ENCODE measurements at places on chromosomes 2 and 18.

DNA sequence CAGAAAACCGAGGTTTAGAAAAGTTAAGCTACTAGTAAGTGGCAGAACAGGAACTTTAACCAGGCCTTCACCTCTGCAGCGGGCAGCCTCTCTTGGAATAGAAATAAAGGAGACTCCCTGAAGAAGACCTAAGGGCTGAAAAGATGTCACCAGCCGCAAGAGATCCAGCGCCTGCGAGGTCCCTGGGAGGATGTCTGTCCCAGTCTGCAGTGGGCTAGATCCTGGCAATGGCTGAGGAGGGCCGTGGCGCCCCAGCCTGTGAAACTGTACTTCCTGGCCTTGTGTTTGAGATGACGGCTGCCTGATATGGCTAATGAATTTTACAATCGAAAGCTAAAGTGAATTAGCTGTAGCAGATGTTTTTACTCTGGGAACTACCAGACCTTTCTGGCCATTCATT is 300.6 kb upstream of the SALL3 start:
- no peak for DNase-seq

GRCh38 chr2:236982693-236983455 is 102.8 kb upstream of the COPS8 start:
- DNase-seq, result peak; percentile 9

DNA sequence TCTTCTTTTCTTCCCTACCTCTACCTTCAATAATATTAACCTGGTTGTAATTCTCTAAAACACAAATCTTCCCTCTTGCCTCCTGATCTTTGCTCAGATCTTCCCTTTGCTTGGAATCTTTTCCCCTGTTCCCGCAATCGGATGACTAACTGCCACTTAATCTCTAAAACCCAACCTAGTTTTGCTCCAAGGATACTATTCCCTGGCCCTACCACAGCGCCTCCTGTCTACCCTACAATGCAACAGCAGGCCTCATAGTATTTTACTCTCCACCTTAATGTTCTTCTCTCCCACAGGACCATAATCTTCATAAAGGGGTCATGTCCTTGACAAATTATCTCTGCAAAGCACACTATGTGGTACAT is 246.8 kb upstream of the TNP1 start:
- DNase-seq, result peak; percentile 75

- no peak for DNase-seq
These were observed 4.3 kb downstream of the FRZB start for GRCh38 chr2:182862091-182862490.

DNA sequence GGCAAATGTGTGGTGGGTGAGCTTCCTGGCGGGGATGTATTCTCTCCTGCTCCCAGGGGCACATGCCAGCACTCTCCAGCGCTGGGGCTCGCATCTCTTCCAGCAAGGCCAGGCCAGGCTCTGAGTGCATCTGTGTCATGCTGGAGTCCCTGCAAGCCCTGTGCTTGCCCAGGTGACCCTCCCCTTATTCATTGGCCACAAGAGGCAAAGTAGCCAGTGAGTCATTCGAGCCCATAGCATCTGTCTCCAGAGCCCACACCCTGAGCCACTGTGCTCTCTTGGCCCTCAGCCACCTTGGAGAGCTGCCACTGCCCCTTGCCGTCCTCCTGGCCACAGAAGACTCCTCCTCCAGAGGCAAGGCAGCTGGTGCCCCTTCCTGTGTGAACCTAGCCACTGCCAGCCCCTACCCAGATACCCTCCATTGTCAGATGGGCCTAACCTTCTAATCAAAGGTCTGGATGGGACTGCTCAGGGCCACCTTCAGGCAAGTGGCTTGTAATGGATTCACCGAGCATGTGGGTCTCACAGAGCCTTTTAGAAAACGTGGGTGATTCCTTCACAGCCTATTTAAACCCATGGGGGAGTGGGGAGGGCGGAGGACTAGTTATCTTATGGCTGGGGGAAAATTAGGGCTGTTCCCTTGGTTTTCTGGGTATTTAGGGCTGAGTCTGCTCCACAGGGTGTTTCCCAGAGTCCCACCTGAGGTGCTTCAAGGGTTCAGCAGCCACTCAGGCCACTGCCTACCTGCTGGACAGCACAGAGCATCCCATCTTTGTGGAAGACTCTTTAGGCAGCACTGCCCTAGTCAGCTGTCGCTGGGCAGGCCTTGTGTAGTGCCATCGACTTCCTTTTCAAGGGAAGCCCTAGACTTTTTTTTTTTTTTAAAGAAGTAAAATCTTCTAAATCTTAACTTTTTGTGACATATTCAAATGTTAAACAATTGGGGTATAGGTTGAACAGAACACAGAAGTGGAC is 137.4 kb downstream of the ACOXL start:
- DNase-seq, result peak; percentile 86

GRCh38 chr2:220090050-220090449 is 462.6 kb downstream of the SLC4A3 start:
- no peak for DNase-seq

DNA sequence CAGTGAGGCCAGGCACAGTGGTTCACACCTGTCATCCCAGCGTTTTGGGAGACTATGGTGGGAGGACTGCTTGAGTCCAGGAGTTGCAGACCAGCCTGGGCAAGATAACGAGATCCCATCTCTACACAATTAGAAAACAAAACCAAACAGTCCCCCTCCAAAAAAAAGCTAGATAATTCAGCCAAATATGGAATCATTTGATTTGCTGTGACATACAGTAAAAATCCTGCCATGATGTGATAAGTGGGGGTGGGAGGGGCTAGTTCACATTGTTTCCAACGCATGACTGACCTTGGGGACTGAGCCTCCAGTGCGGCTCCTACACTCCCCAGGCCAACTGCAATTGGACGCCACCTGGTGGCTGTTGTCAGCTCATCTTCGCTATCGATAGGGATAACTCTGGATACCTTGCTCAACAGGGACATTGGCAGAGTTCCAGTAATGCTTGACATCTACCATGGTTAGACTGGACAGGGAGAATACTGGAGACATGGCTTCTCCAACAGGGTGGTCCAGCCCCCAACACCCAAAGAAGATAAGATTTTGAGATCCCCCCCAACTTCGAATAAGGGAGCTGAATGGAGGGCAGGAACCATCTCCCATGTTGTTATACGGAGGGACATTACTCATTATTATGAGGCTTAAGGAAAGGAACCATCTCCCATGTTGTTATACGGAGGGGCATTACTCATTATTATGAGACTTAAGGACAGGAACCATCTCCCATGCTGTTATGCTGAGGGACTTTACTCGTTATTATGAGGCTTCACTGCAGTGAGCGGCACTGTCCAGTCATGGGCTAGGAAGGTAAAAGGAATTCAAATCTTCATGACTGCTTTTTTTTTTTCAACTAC is 135.9 kb downstream of the TGIF1 start:
- peak; percentile 90 for DNase-seq

- no peak for DNase-seq
These were observed 140.4 kb downstream of the KCTD1 start for GRCh38 chr18:26407736-26408601.

DNA sequence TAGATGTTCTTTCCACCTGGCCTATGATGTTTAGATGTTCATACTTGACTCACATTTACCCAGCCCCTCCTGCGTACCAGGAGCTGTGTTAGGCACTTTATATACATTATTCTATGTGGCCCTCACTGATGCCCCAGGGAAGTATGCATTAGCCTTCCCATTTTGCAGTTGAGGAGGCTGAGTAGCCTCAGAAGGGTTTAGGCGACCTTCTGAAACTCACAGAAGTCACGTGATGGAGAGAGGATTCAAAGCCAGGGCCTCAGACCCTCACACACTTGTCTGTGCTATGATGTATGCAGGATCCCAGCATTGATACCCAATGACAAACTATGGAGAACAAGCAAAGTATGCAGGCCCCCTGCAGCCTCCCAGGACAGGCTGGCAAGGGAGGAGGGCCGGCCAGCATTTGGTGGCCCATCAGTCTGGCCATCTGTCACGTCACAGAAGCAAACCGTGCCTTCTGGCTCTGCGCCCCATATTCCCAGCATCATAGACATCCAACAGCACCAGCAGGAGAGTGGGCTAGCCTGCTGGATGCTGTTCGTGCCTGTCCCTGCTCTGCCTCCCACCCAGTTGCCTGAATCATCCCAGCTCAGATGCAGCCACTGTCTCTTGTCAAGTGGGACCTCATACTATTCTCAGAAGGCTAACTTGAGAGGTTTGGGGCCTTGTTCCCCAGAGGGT is 33.6 kb downstream of the EHD3 start:
- no peak for DNase-seq

GRCh38 chr2:33788044-33788443 is 188.9 kb upstream of the FAM98A start:
- DNase-seq, result peak; percentile 78

GRCh38 chr18:38481576-38481975 is 916.0 kb upstream of the CELF4 start:
- DNase-seq, result no peak

DNA sequence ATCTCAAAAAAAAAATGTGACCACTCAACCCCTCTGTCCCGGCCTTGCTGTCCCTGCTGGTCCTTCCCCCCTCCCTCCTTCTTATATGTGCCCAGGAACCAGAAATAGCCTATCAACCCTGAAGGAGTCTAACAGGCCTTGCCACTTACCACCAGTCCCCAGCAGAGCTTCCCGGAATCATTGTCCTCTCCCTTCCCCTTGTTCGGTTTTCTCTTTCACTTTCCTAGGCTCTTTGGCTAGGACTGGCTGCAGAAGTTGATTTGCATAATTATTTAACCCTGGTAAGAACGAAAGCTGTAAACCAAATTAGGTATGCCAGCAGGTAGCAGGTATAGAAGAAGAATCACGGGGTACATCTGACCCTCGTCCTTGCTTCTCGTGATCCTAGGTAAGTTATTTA is 72.6 kb upstream of the ZNF532 start:
- no peak for DNase-seq

DNA sequence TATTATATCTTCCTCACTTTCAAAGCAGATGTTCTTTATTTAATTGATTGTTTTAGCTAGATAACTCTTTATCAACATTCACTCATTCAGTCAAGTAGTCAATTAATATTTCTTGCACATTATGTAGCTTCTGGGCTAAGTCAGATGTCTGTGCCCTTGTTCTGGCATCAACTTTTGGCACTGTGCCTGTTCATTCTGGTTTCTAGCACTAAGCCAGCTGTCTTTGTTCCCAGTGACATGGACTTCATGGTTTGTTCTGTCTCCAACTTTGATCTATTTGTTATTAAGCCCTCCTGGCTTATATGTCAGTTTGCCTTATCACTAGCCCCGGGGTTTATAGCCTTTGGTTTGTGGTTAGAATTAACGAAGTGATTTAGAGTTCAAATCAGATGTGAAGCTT is 247.9 kb upstream of the SYT4 start:
- no peak for DNase-seq

DNA sequence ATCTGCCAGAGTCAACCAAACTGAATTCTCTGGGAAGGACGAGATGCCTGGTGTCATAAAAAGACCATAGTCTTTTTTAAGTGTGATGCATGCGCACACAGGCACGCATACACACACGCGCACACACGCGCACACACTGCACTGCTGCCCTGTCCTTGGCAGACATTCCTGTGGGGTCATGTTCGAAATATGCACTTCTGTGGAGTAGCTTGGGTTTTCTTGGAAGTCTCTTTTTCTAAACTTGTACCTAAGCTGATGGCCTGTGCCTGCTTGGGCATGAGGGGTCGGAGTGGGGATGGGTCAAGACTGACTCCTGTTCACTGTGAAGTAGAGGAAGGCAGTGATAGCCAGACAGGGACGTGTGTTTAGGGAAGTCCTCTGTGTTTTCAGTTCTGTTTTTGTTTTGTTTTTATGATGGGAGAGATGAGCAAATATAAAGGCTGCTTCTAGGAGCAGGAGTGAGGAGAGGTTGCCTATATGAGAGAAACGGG is 4.0 kb upstream of the RMC1 start:
- DNase-seq, result no peak

- DNase-seq, result peak; percentile 48
These were observed 41.4 kb upstream of the AKAIN1 start for GRCh38 chr18:5238371-5238976.

DNA sequence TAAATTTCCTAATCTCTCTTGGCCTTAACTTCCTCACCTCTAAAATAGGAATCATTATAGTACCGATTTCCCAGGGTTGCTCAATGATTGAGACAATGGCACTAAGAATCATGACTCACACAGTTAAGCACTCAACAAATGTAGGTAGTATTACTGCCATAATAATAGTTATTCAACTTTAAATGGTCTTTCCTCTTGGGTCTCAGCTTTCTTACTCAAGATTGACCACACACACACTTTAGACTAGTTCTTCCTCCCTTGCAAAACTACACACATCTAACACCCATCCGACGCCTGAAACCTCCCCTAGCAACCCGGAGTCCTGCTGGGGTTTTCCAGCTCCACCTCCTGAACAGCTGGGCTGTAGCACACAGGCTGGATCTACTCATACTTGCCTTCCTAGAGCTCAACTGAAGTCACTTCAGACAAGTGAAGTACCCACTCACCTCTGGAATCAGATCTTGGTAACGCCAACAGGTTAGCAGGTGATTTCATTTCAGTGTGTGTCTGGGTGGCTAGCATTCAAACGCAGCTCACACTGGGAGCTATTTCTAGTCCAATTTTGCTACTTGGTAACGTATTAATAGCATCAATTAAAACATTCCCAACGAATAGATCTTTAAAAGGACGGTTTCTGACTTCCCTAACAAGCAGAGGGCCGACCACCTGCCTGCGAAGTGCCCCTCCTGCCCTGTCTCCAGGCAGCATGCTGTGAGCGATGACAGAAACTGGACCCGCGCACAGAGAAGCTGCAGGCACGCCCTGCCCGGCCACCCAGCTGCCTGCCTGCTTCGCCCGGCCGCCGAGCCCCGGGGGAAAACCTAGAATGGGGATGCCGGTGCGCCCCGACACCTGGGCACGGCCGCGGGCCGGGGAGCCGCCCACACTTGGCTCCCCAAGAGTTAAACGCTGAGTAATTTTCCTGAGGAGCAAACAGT is 1.1 kb downstream of the UXS1 start:
- peak; percentile 92 for DNase-seq

DNA sequence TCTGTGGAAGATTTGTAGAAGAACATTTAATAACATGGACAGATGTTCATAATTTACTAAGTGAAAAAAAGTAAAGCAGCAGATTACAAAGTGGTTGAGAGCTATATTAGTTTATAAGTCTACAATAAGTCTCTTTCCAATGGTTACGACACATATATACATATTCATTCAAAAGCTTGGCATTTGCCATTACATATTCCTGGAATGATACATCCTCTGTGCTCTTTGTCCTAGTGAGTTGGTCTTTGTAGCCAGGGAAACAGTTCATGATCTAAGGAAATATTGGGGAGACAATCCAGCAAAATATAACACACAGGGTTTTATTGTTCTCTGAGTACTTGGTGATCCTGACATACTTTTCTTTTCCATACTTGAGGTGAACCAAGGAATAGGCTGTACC is 32.5 kb upstream of the SOS1 start:
- no peak for DNase-seq

GRCh38 chr2:133166031-133166430 is 402.2 kb downstream of the NCKAP5 start:
- DNase-seq, result no peak

DNA sequence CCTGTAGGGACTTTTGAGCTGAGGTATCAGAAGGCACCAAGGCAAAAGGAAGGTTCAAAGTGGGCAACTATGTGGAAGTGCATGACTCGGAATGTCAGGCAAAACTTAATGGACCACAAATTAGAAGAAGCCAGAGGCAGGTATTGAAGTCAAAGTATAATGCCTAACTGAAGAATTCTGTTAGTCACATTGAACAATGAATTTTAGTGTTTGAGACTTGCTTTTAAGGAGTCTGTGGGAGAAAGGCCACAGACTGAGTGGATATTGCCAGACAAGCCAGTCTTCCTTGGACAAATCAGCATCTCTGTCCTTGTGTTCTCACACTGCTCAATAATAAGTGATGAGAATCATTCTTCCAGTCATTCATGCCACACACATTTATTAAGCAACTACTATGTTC is 498.9 kb downstream of the STK39 start:
- DNase-seq, result peak; percentile 59

GRCh38 chr2:217166241-217166850 is 306.5 kb upstream of the TNP1 start:
- DNase-seq, result peak; percentile 71

All from kidney tubule cell (primary cell).